Stimulated activated CD4-positive, alpha-beta T cell treated with anti-CD3 and anti-CD28 coated beads, Interleukin-2, amount 100 ng/mL, for 48 hours (primary cell): ENCODE measurements at places on chromosomes 1 and 21.

DNA sequence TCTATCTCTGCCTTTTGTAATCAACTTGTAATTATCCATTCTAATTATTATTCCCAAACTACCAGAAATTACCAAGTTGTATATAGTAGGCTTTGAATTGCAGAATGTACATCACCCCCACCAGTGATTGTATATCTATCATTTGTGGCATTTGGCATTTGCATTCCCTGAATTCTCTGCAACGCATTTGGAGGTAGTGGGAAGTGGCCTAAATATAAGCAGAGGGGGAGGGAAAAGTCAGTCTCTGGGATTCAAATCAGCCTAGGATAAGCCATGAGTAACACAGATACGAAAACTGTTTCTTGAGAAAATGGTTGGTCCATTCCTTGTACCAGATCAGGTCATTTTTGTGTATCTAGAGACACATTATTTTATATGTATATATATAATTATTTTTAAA, 20.7 kb downstream of the DDX20 start:
- no peak for DNase-seq

GRCh38 chr1:119081700-119082099, 58.8 kb downstream of the WARS2 start:
- DNase-seq, result no peak

DNA sequence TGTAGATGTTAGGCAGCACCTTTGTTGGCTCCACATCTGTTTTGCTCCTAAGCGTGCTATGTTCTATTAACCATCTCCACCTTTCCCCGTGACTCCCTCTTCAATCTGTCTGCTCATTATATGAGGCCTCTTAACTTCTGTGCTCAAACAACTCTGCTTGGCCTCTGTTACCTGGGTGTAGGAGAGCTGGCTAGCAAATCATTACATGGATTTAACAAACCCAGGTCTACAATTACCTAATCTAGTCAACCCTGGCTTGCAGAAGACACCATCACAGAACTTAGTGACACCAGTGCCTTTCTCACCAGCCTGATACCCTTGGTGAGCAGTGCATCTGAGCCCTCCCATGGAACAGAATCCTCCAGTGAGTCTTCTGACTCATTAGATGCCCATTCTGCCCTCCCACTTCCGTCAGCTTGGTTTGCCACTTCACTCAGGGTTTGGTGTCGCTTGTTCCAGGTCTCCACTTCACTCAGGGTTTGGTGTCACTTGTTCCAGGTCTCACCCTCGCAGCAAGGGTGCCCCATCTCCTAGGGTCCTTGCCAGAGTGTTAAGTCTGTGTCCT, 92.0 kb upstream of the KIF26B start:
- no peak for DNase-seq

GRCh38 chr1:184624626-184625025, 130.0 kb downstream of the EDEM3 start:
- DNase-seq, result no peak

GRCh38 chr1:203335503-203335902, 15.4 kb downstream of the FMOD start:
- no peak for DNase-seq

GRCh38 chr1:36511804-36512798, 29.4 kb upstream of the CSF3R start:
- no peak for DNase-seq

GRCh38 chr1:112255080-112255479, 140.9 kb upstream of the CTTNBP2NL start:
- DNase-seq, result no peak

- DNase-seq, result no peak
Measured at GRCh38 chr1:224565611-224566406, 50.3 kb upstream of the CNIH3 start.

- DNase-seq, result peak; percentile 88
Measured at GRCh38 chr1:27284425-27285273, 37.3 kb upstream of the TMEM222 start.

DNA sequence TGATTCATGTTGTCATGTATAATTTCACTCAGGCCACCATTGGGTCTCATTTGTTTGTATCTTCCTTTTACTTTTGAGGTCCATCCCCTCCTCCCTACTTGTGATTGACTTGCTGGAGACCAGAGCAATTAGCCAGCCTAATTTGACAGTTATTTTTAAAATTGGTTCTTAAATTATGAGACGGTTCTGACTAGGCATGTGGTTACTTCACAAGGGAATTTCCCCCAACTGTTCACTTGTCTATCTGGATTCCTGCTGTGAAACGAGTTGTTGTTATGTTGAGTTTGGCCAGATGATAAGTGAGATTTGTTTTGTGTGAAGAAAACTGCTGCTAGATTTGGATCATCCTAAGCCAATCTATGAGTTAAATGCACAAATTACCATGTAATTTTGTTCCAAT, 359.1 kb downstream of the BARHL2 start:
- DNase-seq, result no peak

DNA sequence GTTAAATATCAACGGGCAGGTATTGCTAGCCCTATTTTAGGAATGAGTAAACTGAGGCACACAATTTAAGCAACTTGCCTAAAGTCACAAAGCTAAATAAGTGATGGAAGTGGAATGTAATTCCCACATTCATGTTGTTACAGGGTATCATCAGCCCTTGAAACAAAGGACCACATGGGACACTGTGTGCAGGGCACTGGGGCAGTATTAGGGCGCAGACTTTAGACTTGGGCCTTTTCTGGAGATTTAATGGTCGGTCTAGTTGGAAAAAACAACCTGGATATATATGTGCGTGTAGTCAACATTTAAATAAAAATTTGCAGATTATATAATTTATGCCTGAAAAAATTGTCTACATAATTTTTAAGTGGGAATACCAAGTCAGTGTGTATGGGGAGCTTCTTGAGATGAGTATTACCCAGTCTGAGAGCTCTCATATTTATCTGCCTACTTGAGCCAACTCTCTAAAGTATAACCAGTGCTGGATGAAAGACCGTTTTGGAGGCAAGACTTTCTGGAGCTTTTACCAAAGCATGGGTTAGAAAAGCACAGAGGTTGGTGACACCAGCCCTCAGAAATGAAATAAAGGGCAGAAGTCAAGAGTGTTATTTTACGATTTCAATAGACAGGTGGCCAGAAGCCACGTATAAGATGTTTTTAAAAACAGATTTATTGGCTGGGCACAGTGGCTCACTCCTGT, 1.6 kb downstream of the KDM1A start:
- DNase-seq, result no peak

- DNase-seq, result no peak
Measured at GRCh38 chr1:2157856-2158255, 36.7 kb downstream of the FAAP20 start.

GRCh38 chr1:192980856-192981255, 78.3 kb downstream of the UCHL5 start:
- no peak for DNase-seq

DNA sequence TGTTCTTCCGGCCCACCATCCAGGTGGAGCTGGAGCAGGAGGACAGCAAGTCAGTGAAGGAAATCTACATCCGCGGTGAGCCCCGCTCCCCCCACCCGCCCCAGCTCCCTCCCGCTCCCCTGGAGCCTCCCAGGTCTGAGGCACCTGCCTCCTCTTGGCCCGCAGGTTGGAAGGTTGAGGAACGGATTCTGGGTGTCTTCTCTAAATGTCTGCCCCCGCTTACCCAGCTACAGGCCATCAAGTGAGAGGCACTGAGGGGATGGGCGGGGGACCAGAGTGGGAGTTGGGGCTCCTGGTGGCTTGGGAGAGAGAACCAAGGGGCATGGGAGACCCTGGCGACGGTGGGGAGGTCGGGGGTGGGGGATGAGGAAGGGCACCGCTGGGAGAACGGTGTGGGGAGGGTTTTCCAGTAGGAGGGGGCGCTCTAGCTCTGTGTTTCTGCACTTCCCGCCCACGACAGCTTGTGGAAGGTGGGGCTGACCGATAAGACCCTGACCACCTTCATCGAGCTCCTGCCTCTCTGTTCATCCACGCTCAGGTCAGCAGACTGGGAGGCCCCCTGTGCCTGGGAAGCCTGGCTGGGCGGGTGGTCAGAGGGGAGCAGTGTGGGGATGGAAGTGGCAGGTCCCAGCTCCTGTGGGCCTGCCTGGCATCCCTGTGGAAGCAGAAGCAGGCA, 4.2 kb downstream of the LRRC71 start:
- DNase-seq, result no peak

DNA sequence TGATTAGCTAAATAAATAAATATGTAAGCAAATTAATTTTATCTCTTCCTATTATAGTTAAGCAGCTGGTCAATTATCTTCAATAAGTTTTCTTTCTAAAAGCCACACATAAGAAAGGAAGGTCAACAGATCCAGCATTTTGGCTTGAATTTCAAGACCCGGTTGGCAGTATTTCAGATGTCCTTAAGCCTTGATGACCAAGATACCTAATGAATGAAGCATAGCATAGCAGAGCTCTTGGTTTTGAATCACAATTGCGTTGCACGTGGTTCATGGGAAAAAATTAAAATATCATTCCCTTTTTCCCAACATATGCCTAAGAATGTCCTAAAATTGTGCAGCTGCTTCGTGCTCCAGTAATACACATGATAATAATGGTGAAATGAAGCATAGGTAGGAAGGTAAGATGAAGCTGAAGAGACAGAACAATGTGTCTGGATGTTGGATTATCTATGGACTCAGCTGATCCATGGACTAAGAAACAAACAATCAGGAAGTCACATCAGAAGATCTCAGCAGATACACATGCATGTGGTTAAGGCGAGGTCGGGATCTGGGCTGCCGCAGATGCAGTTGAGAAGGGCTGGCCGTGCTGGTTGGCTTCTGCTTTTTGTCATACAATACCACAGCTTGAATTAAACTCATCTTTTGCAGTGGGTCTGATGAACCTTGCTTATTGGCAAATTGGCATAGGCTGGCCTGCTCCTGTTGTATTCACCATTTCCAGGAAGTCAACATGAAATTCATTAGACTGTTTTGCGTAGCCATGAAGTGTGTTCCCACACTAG, 284.9 kb upstream of the RUNX1 start:
- no peak for DNase-seq
